ENCODE measurements at places on chromosomes 6 and 20. TPM values are rescaled to one million over a fixed set of nuclear protein-coding genes. Genes with fewer than 3 reads are reported as not detected.

Gene TUBB2B
- 13.4 TPM for total RNA-seq

Gene OSTM1
- 28.2 TPM for total RNA-seq

Gene NFYA
- 13.4 TPM for total RNA-seq

Gene MLIP
- not detected for total RNA-seq
